Activated T-cell treated with anti-CD3 and anti-CD28 coated beads, Interleukin-2, amount 50 U/mL, for 72 hours (primary cell): ENCODE measurements at places on chromosomes 3 and 15. TPM values are rescaled to one million over a fixed set of nuclear protein-coding genes. Genes with fewer than 3 reads are reported as not detected.

ZNF662 gene
- 3.8 TPM for total RNA-seq

NKTR gene
- total RNA-seq = 111 TPM

CAMK2N2 gene
- 0.35 TPM for total RNA-seq

CHRM5 gene
- total RNA-seq = not detected

LMAN1L gene
- total RNA-seq = 0.53 TPM

TRH gene
- not detected for total RNA-seq

ITGA11 gene
- 0.58 TPM for total RNA-seq

HRG gene
- not detected for total RNA-seq

GOLGA8S gene
- 0.29 TPM for total RNA-seq

LCTL gene
- total RNA-seq = not detected

ROBO2 gene
- total RNA-seq = not detected

POTEB gene
- total RNA-seq = not detected

GRCh38 chr3:171351676-171352075 lies 108.5 kb downstream of the TNIK start:
- peak; percentile 25 for DNase-seq

GRCh38 chr15:65963911-65964482 lies 94.7 kb downstream of the RAB11A start:
- DNase-seq = no peak

- no peak for DNase-seq
These were observed 510.2 kb downstream of the NTRK3 start for GRCh38 chr15:87746333-87746732.

- no peak for DNase-seq
These were observed 17.3 kb upstream of the ATG7 start for GRCh38 chr3:11254876-11255275.

DNA sequence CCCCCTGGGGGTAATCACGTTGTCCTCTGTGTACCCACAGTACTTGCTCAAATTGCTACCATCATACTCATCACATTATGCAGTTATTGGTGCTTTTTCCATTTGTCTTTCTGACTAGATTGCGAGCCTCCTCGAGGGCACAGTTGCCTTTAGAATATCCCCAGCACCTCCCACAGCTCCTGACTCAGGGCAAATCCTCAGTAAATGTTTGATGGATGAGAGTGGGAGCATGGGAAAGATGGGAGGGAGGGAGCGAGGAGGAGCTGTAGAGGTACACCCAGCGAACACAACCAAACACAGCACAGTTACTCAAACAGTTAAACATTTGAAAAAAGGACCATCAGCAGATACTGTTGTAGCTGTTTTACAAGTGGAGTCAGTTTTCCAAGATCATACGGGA lies 27.9 kb downstream of the SIDT1 start:
- DNase-seq = no peak

- DNase-seq = no peak
These were observed at the start of gene LAMB2 for GRCh38 chr3:49132437-49133225. LAMB2 (minus strand) TSS chr3:49133050; CDS start chr3:49132867, 183 bp downstream.

GRCh38 chr3:17730318-17730967 lies 12.0 kb downstream of the TBC1D5 start:
- DNase-seq = no peak

GRCh38 chr3:55565521-55565920 lies 78.4 kb upstream of the WNT5A start:
- DNase-seq = no peak

DNA sequence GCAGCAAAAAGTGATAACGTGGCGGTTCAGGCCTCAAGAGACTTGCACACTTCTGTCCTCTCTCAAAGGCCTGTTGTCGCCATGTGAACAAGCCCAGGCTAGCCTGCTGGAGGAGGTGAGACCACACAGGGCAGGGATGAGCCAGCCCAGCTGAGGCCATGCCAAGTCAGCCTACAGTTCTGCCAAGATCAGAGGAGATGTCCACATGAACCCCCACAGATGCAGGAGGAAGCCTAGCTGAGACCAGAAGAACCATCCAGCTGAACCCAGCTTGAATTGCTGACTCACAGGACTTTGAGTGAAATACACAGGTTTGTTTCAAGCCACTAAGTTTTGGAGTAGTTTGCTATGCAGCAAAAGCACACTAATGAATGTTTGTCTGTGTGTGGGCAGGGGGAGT lies 50.3 kb upstream of the SEC13 start:
- DNase-seq = no peak

DNA sequence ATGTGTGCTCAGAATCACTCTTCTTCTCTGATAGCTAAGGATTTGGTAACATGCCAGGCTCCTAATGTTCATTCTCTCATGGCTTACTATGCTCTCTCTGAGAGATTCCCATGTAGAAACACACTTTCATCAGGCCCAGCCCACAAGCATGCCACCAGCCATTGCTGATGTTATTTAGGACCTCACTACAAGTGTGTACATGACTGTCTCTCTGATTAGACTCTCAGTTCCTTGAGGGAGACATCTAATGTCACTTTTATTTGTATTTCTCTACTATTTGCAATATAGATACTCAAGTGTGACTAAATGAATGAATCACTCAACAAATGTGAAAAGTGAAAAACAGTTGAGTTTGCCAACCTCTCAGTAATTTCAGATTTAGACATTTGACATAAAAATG lies 84.3 kb upstream of the ARL6 start:
- no peak for DNase-seq

DNA sequence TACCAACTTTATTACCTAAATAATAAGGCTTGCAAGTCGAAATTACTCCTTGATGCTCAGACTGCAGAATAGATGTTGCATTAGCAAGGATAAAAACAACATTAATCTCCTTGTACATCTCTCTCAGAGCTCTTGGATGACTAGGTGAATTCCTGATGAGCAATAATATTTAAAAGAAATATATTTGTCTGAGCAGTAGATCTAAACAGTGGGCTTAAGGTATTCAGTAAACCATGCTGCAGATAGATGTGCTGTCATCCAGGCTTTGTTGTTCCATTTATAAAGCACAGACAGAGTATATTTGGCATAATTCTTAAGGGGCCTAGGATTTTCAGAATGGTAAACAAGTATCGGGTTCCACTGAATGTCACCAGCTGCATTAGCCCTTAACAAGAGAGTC lies 257.1 kb downstream of the TUSC7 start:
- no peak for DNase-seq

- DNase-seq = no peak
These were observed 32.6 kb downstream of the LINS1 start for GRCh38 chr15:100569391-100569790.

DNA sequence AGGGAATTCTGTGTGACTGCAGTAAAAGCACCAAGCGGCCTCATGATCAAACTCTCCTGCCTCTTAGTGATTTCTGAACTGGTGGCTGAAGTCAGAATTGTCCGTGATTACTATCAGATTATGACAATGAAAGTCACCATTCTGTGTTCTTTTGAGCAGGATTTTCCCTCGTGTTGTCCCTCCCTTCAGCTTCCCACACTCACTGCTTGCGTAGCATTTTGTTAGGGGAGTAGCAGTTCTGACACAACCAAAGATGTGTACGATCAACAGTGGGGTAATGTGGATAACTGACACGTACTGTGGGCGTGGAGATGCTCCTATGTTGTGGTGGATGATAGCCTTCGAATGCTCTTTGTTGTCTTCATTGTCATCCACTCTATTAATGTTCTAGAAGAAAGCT lies 67.8 kb upstream of the ICE2 start:
- peak; percentile 52 for DNase-seq

DNA sequence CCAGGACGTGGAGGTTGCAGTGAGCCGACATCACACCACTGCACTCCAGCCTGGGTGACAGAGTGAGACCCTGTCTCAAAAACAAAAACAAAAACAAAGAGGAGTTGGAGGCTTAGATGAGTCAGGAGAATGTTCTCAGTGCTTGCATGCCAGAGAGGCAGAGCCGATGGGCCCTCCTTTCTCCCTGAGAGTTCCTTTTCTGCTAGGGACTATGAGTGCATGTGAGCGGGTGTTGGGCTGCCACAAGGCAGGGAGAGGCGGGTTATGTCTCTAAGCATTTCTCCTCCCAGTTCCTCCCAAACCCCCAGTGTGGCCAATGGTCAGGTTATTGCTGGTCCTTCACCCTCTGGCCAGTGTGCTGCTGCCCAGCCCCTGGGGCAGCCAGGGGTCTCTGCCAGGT lies 45.1 kb downstream of the RTP1 start:
- DNase-seq = no peak

- no peak for DNase-seq
These were observed 140.0 kb upstream of the MB21D2 start for GRCh38 chr3:193057616-193058015.

GRCh38 chr3:180253283-180253682 lies 216.5 kb upstream of the PEX5L start:
- DNase-seq = no peak

- DNase-seq = no peak
These were observed 170.4 kb downstream of the SMAD6 start for GRCh38 chr15:66872405-66872804.

- DNase-seq = no peak
These were observed 105.4 kb downstream of the LINGO1 start for GRCh38 chr15:77527164-77527778.

GRCh38 chr3:30268288-30268687 lies 338.1 kb upstream of the TGFBR2 start:
- no peak for DNase-seq
